Stimulated activated CD4-positive, alpha-beta T cell treated with anti-CD3 and anti-CD28 coated beads, Interleukin-1b, Interleukin-23, amount 100 ng/mL, for 48 hours (primary cell): ENCODE measurements at places on chromosomes 7 and 10.
A peak's percentile ranks its signal among the peaks of the same experiment; 100 is the strongest.

DNA sequence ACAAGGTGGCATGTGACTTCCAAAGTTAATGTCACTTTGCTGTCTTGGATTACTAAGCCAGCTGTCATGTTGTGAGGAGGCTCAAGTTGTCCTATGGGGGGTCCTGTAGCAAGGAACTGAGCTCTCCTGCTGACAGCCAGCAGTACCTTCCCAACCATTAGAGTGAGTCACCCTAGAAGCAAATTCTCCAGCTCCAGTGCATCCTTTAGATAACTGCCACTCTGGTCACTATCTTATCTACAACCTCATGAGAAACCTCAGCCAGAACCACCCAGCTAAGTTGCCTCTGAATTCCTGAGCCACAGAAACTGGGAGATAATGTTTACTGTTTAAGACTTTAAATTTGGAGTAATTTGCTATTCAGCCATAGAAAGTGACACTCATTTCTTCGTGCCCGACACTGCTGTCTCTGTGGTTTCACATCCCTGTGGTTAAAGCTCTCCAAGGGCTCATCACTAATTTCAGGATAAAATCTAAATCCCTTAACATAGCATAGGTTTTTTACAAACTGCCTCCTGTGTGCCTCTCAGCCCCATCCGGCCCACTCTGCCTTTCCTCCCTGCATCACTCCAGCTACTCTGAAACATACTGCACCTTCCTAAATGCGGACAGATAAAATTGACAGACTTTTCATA is 83.5 kb downstream of the PRR15 start:
- DNase-seq = no peak

- no peak for DNase-seq
Measured at GRCh38 chr10:33129996-33130386, 172.0 kb upstream of the ITGB1 start.

GRCh38 chr7:73602721-73603651 is 21.3 kb downstream of the MLXIPL start:
- DNase-seq = no peak

DNA sequence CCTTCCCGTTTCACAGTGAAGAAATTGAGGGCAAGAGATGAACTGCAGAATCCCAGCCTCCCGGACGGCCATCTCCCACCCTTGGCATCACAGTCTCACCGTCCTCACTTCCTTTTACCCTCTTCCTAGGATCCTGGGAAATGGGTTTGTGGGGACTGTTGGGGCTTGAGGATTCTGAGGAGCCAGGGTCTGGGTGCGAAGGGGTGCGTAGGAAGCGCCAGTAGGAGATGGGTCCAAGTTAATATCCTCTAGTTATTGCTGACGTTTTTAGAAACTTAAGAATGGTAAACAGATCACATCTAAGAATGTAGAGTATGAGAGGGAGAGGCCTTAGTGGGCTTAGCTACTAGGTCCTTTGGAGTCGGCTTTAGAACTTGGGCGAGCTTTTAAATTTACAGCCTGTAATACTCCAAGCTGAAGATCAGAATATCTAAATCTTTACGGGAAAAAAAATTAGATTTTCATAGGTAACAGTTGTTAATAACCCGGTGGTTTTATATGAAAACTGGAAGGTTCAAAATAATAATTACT is 696 bp downstream of the MALSU1 start:
- no peak for DNase-seq

DNA sequence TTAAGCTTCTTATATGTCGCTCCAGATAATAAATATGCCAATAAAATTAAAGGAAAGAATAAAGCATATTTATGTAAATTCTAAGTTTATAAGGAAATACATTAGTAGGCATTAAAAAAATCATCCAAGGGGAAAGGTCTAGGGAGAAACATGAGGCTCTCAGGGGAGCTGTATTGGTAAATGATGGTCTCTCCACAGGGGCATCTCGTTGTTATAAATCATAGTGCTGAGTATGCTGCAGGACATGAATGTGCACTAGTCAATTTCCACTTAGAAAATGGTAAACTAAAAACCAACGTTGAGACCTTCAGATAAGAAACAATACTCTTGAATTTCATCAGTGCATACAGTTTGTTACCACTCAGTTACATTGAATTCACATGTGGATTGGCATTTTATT is 194.0 kb upstream of the AHR start:
- DNase-seq = no peak

DNA sequence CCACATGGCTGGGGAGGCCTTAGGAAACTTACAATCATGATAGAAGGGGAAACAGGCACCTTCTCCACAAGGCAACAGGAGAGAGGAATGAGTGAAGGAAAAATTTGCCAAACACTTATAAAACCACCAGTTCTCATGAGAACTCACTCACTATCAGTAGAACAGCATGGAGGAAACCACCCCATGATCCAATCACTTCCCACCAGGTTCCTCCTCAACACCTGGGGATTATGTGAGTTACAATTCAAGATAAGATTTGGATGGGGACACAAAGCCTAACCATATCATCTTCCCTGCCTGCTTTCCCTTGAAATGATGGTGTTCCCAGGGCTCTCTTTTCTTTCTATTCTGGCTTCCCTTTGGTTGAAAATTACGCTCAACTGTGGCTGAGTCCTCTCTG is 262.7 kb upstream of the HABP2 start:
- no peak for DNase-seq

DNA sequence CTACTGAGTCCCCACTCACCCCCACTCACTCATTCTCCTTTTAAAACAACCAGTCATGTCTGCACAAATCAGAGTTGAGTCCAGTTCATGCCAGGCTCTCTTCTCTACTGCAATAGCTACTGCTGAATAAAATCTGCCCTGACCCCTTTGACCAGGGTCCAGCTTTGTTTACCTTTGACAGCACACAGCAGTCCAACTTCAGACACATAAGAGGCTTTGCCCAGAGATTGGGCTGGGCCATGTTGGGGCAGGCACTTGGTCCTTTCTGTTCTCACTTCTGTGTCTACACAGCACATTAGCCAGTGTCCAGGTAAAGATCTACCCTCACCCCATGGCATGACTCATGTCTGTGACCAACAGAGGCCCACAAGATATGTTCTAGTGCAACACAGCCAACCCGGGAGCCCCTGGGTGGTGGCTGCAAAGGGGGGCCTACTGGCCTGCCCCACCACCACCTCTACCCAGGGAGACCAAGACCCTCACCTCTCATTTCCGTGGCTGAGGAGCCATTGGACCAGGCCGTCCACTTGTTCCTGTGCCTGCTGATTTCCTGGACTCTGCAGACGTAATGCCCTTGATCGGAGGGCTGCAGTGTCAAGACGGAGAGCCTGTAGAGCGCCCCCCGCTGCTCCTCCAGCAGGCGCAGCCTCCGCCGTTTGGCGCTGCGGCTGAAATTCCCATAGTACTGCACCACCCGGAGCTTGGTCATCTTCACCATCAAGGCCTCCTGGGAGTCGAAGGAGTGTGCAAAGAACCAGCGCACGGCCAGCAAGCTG is 8.0 kb downstream of the VSTM4 start:
- no peak for DNase-seq

DNA sequence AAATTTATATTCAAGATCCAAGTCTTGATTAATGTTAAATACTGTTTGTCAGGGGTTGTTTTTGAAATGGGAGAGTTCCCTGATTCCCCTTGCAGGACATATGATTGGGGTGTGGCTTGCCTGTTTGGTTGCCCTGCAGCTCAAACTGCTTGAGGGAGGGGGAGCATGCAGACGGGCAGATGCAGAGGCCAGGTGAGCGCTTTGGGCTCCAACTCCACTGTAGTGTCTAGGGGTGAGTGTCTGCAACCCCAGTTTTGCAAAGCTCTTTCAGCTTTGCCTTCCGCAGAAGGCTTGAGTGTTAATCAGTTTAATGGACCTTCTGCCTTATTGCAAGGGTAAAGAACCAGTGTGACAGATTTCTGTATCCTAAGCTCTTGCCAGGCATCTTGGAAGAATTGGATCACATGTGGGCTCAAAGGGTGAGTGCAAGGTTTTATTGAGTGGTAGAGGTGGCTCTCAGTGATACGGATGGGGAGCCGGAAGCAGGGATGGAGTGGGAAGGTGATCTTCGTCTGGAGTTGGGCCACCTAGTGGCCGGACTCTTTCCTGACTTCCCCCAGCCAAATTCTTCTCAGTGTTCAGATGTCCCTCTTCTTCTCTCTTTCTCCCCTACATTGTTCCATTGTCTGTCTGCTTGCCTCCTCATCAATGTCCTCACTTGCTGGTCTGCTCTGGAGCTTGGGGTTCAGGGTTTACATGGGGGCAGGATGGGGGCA is 479.7 kb downstream of the ATRNL1 start:
- DNase-seq = no peak

- no peak for DNase-seq
Measured at GRCh38 chr10:111522141-111522540, 445.3 kb downstream of the ADRA2A start.

GRCh38 chr7:66330961-66331360 is 125.8 kb downstream of the TPST1 start:
- no peak for DNase-seq

DNA sequence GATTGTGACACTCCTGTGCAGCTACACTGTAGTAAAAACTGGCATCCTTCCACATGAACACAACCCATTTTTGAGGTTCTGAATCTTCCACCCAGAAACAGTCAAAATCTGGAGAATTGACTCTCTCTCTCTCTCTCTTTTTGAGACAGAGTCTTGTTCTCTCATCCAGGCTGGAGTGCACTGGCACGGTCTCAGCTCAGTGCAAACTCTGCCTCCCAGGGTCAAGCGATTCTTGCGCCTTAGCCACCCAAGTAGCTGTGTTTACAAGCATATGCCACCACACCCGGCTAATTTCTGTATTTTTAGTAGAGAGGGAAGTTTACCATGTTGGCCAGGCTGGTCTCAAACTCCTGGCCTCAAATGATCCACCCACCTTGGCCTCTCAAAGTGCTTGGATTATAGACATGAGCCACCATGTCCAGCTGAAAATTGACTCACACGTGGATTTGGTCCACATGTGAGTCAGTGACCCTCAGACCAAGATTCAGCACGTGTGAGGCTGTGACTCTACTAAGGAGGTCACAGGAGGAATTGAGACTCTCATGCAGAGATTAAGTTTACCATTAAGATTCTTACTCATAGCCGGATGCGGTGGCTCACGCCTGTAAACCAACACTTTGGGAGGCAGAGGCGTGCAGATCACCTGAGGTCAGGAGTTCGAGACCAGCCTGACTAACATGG is 12.1 kb upstream of the ZNF107 start:
- DNase-seq = no peak

DNA sequence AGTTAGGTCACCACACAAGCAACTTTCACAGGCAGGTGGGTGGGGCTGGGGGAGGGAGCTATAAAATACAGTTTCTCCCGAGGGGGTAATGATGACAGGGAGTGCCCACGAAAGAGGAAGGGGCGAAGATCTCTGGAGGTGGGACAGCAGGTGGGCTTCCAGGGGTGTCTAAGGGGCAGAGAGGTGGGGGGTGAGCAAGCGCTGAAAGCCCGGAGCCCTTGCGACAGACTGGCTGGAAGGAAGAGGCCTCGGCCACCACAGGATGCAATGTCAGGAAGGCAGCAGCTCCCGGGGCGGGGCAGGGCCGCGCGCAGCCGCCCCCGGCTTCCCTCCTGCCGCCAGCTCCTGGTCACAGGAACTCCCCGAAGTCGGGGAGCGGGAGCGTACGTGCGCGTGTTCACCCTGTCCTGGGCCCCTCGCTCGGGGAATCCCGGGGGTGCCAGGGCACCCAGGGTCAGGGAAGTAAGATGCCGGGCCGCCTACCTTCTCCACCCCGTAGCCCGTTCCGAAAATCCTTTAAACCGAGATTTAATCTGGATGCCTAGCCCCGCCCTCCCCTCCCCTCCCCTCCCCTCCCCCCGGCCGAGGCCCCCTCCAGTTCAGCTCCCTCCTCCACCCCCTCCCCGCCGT is 105.2 kb upstream of the PPIF start:
- peak; percentile 76 for DNase-seq

DNA sequence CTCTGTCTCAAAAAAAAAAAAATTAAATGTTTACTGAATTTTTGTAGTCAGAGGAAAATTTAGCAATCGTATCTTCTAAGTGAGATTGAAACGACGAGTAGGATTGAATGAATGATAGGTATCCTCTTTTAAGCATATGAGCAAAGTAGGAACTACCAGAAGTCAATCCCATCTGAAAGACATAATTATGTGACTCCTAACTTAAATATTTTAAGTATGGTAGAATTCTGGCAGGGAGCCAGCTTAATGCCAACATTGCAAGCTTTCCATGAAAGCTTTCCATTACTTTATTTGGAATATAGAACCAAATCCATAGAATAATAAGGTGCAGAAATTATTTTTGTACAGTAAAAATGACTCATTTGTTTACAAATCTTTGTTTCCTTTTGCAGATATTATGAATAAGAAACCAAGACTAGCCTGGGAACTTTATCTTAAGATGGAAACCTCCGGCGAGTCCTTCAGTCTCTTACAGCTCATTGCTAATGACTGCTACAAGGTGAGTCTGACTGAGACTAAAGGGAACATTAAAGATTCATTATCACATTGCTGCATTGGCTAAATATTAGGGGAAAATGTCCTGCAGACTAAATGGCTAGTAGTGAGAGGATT is 50.2 kb upstream of the UBN2 start:
- DNase-seq = no peak

DNA sequence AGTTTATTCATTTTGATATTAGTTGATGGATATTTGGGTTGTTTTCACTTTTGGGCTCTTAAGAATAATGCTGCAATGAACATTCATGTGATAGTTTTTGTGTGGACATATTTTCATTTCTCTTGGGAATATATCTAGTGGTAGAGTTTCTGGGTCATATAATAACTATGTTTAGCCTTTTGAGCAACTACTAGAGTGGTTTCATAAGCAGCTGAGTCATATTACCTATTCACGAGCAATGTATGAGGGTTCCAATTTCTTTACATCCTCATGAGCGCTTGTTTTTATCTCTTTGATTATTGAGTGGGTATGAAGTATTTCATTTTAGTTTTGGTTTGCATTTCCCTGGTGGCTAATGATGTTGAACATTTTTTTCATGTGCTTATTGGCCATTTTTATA is 182.6 kb downstream of the PON1 start:
- no peak for DNase-seq

- DNase-seq = no peak
Measured at GRCh38 chr7:156009569-156009968, 197.3 kb upstream of the SHH start.

DNA sequence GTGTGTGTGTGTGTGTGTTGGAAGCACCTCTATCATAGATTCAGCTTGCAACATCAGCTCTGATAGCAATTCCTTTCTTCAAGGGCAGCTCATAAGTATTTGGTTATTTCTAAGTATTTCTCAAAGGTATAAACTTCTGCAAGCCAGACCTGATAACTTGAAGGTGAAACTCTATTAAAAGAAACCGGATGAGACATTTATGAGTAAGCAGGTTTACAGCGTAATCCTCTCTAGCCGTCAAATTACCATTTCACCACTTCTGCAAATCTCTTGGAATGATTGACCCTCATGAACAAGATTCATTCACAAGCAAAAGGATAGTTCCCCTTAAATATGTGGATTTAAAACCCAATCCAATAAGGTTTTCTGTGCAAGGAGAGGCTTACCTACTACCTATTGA is 23.1 kb downstream of the PDE1C start:
- no peak for DNase-seq

- DNase-seq = no peak
Measured at GRCh38 chr7:99876933-99877332, at the start of gene OR2AE1. OR2AE1 (minus strand) TSS chr7:99877033; CDS start chr7:99877033, 0 bp downstream.

- DNase-seq = no peak
Measured at GRCh38 chr10:3763035-3763456, 22.0 kb downstream of the KLF6 start.

- DNase-seq = no peak
Measured at GRCh38 chr7:148754912-148755311, 56.2 kb downstream of the CUL1 start.

GRCh38 chr7:37040330-37040729 is 316.0 kb upstream of the AOAH start:
- DNase-seq = no peak
